Coronary artery (tissue), 2 donors: ENCODE measurements at places on chromosomes 12 and 14.

DNA sequence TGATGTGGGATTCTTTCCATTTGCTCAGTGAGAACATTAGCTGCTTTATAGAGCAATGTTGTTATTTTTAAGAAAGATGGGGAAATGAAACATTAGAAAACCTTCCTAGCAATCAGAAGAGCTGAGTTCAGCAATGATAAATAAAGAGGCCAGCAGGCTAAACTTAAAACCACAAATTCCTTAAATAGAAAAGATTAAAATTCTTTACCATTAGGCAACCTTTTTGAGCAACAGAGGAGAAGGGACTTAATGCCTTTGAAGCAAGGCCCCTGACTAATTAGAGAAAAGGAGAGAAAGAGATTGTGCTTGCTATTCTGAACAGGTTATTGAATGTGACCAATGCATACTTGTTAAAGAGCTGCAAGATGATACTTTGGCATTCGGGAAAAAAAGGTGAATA, 160.8 kb upstream of the LMO3 start:
- no peak for DNase-seq

DNA sequence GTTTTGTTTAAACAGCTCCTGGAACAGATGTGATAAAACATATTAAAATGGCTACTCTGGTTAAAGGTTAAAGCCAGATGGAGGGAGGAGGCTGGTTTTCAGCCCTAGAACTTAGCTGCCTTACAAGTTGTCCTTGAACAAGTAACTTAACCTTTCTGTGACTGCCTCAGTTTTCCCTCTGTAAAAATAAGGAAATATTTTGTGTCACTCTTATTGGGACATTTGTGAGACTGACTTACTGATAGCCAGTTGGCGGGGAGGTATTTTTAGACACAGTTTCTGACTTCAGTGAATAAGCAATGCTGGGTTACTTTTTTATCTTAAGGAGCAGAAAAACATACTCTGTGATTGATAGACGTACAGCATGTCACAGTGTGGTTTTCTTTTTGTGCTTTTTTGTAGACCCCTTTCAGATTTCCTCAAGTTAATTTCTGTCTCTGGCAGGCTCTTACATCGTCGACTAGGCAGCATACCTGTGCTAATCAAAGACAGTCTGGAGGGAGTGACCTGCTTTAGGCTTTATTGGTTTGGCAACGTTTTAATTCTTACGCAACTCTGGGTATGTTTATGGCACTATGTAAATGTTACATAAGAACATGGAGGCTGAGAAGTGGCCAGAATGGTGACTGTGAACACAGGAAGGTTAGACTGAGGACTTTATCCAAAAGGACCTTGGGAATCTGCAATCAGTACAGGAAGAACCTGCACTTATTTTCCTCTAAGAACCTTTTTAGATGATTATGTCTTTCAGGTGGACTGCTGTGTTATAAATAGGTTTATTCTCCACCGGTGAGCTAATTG, 3.3 kb downstream of the ACVR1B start:
- DNase-seq = peak; percentile 12

GRCh38 chr14:33837943-33838683, 112.8 kb downstream of the EGLN3 start:
- no peak for DNase-seq

DNA sequence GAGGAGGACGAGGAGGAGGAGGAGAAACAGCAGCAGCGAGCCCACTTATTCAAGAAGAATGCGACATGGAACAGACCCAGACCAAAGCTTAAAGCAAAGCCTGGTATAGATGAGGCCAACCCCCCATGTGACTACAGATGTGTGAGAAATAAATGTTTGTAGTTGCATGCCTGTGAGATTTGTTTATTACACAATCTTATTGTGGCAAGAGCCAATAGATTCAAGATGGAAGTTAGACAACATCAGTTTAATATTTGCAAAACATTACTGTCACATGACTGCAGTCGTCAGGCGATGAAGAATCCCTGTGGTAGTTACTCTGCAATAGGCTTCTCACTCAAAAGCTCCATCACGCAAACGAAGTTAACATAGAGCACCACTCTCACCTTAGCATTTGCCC, 17.2 kb upstream of the SLC35F4 start:
- no peak for DNase-seq

GRCh38 chr14:45252366-45253069, 484 bp downstream of the MIS18BP1 start:
- no peak for DNase-seq
